ENCODE measurements at places on chromosomes 5 and 9.

DNA sequence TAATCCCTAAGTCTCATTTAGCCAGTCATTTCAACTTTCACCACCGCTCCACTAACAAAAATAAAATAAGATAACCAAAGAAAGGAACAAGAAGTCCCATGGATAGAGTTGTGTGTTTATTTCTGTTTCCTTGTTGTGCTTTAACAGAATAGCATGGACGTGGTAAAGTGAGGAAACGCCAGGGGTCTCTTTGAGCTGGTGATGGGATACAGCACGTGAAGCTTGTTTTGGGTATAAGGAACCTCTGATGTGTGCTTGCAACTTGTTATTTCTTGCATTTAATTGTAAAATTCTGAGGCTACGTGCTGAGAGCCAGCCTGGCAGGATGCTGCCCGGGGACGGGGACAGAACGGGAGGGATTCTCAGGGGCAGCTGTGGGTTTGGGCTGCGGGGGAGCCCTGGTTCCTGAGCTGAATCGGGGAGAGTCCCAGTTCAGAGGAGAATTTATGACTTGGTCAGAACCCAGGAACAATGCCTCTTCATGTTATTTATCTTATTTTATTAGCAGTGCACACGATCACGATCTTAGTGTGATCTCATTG, 63.4 kb downstream of the ANKRD33B start:
- no peak for DNase-seq

DNA sequence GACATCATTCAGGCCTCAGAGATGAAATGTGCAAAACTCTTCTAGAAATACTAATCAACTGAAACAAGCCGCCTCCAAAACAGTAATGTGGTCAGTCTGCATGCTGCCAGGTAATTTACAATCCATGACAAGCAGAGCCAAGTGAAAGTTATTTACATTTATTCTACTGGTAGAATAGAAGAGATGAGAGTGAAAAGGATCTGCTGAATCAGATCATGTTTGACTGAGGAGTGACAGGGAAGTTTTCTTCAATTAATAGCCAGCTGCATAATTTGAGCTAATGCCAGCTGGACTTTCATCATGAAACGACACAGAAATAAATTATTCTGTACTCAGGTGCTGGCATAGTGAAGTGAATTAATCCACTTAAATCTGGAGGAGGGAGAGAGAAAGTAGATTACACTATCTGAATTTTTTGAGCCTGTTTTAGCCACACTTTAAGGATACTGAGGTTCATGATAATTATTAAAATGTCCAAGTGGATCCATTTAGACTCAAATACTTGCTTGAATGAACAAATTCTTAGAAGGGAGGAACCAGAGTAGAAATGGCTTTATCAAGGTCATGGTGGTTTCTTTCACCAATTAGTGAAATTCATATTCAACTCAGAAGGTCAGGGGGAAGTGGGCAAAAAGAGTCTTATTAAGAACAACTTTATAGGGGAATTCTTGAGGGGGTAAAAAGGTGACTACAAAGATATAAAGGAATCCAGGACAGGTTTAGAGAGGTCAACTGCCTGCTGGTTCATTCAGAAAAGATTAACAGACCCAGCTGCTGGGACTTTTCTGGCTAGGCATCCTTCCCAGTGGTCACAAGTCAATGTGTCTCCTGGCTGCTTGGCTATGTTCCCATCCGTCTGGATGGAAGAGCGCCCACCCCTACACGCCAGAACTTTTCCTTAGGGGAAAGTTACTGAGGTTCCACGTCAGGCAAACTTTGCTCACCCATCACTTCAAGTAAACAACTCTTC, 350.4 kb downstream of the PDE4D start:
- DNase-seq: peak; percentile 77

DNA sequence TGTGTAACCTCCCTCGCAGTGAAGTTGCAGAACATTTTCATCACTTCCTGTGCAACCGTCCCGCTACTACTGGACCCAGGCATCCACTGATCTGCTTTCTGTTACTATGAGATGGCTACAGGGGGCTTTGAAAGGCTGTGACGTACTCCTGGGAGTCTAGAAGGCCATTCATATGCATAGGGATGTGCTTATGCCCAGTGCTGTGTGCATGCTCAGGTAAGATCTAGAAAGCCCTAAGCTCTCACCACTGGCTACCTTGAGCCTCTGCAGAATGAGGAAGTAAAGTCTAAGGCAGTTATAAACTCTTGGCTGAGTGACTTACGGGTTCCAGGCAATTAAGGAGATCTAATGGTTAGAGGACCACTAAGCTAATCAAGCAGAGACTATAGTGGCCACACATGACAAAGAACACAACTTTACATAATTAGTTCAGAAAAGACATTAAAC, 11.8 kb downstream of the HNRNPAB start:
- no peak for DNase-seq

DNA sequence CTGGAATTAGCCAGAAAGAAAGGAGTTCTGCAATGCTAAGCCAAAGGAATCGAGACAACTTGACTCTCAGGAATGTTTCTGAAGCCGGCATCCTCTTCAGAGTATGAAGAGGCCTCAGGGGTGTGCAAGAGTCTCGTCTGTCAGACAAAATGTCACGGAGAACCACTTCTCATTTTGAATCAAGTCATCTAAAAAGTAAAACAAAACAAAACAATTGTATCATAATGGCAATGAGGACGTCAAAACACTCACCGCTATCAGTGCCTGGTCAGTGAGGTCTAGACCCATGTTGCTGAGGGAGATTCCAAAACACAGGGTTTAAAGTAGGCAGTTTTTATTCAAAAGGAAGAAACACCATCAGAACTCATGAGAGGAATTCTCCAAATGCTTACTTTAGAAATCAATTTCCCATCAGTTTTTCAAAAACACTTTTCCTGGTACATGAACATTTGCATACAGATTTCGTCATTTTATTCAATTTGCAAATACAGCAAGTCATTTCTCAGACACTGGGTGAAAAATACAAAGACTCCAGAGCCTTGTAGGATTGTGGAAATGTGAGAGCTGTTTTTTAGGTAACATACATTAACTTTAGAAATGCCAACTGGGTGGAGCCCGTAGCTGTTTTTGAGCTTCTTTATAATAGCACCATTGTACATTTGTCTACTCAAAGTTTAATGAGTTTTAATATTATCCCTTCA, 89.5 kb upstream of the MAP3K1 start:
- no peak for DNase-seq

GRCh38 chr9:98516897-98517503, 191.7 kb downstream of the GABBR2 start:
- DNase-seq: no peak

DNA sequence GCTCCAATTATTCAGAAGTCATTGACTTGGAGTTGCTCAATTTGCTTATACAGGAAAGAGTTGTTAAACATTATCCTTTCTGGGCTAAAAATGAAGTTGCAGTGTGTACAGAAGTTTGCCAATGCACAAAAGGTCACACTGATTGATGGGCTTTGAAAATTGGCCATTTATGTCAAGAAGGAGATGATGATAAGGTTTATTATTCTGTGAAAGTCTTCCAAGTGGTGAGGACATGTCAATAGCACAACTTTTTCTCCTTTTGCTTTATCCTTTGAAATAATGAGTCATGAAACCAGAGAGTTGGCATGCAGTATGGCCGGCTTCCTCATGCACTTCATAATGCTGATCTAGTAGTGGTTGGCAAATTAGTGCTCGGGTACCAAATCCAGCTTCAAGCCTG, 848.5 kb upstream of the WWC1 start:
- DNase-seq: no peak

DNA sequence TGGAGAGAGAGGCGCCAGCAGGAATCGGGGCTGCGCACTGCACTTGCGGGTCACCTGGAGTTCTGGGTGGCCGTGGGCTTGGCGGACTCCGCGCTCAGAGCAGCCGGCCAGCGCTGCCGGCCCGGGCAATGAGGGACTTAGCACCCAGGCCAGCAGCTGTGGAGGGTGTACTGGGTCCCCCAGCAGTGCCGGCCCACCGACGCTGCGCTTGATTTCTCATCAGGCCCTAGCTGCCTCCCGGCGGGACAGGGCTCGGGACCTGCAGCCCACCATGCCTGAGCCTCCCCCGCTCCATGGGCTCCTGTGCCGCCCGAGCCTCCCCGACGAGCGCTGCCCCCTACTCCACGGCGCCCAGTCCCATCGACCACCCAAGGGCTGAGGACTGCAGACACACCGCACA, 325.6 kb downstream of the ACTL7B start:
- DNase-seq: no peak

- DNase-seq: no peak
Measured at GRCh38 chr9:14246951-14247350, 67.0 kb downstream of the NFIB start.

- peak; percentile 28 for DNase-seq
Measured at GRCh38 chr5:151772029-151772845, 483 bp downstream of the G3BP1 start.
